Substantia nigra (tissue), 51 donors: ENCODE measurements at places on chromosomes 6 and 20.

- no peak for DNase-seq
These were observed 23.5 kb upstream of the CDH22 start for GRCh38 chr20:46331611-46332361.

GRCh38 chr6:114897536-114897935 lies 554.7 kb upstream of the HS3ST5 start:
- no peak for DNase-seq

DNA sequence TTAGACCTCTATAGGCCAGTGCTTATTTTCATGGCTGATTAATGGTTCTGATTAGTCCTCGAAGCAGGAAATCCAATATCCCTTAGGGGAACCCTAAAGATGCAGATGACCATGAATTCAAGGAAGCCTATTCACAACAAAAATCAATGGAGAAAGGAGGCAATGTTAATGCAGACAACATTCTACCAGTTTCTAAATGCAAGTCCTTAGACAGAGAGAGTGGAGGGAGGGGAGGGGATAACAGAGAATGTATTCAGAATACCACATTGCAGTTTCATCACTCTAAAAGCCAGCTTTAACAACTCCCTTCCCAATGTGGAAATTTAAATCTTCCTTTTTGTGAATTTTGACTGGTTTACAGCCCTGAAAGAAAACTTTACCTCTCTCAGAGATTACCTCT lies 87.1 kb upstream of the POU3F2 start:
- DNase-seq = no peak

DNA sequence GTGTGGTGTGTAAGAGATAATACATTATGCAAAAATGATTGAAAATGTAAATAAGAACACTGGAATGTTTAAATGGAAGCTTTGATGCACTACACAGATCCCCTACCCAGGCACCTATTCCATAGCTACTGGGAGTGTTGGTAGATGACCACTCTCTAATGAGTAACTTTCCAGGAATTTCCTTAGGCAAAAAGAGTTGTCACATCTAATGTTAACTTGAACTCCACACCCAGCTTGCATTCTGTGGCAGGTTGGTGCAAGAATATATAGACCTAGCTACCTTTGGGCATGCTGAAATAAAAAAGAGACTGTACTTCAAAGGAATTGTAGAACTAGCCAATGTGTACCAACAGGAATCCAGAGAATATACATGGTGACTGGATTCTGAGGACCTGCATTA lies 1254.2 kb upstream of the EYS start:
- no peak for DNase-seq

- no peak for DNase-seq
These were observed 23.2 kb upstream of the AKIRIN2 start for GRCh38 chr6:87724983-87725811.

DNA sequence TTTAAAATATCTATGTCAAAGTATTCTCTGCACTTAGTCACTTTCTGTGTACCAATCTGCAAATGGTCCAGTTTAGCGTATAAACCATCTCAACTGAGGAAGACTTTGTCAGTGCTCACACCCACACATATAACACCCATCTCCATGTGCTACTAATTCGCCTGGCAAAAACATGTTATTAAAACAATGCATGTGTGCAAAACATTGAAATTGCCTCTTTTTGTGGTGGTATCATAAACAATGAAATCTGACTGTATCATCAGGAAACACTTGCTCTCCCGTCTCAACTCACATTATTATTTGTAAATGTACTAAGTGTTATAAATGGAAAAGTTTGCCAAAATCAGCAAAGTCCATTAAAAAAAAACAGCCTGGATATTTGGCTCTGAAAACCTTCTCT lies 105.9 kb upstream of the FOXC1 start:
- DNase-seq = no peak

DNA sequence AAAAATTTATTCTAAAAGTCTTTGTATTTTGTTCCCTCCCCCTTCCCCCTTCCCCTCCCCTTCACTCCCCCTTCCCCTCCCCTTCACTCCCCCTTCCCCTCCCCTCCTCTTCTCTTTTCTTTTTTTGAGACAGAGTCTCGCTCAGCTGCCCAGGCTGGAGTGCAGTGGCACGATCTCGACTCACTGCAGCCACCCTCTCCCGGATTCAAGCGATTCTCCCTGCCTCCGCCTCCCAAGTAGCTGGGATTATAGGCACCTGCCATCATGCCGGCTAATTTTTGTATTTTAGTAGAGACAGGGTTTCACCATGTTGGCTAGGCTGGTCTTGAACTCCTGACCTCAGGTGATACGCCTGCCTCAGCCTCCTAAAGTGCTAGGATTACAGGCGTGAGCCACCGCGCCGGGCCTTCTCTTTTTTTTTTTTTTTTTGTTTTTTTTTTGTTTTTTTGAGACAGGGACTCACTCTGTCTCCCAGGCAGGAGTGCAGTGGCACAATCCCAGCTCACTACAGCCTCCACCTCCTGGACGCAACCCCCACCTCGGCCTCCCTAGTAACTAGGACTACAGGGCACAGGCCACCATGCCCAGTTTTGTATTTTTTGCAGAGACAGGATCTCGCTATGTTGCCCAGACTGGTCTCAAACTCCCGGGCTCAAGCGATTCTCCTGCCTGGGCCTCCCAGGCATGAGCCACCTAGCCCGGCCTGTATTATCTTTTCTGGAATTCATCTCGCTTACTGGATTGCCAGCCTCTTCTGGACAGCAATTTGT lies 1.1 kb upstream of the AFG1L start:
- DNase-seq = no peak

DNA sequence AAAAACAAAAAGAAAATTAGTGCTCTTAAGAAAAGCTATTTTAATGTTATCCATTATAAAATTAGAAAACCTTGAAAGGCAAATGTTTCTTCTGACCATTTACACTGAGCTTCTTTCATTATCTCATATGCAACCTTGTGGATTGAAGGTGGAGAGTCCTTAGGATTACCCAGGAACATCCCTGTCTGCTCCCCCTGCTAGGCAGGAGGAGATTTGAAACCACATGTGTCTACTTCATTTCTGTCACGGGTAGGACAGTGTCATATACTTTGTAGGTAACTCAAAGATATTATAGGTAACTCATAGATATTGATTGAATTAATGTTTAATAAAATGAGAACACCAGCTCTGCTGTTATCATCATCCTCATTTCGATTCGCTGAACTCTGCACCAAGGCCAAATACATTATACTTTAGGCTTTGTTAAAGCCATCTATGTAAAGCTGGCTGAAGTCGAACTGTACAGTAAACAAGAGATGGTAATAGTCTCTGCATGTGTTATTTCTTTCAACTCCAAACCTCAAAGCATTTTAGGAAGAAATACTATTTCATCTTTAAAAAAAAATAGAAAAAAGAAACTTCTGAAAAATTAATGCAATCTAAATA lies 49.5 kb downstream of the HDAC2 start:
- no peak for DNase-seq
